CD8-positive, alpha-beta memory T cell (primary cell): ENCODE measurements at places on chromosomes 2 and 18. TPM values are rescaled to one million over a fixed set of nuclear protein-coding genes. Genes with fewer than 3 reads are reported as not detected.
A peak's percentile ranks its signal among the peaks of the same experiment; 100 is the strongest.

The BARD1 gene
- polyA plus RNA-seq: 7.2 TPM

- no peaks in the 10 kb centered on the region for H3K4me1 ChIP-seq
- no peak overlapping the region for H3K4me3 ChIP-seq
- H3K27ac ChIP-seq: no peak overlapping the region
- peaks cover 16% of the 10 kb centered on the region for H3K36me3 ChIP-seq
Measured at GRCh38 chr2:151475071-151475470, 65.4 kb downstream of the RIF1 start.

GRCh38 chr18:4394700-4395099 is 60.4 kb downstream of the DLGAP1 start:
- H3K4me1 ChIP-seq: no peaks in the 10 kb centered on the region
- DNase-seq: no peak
- no peak overlapping the region for H3K4me3 ChIP-seq
- H3K27me3 ChIP-seq: no peaks in the 10 kb centered on the region
- H3K36me3 ChIP-seq: no peaks in the 10 kb centered on the region

DNA sequence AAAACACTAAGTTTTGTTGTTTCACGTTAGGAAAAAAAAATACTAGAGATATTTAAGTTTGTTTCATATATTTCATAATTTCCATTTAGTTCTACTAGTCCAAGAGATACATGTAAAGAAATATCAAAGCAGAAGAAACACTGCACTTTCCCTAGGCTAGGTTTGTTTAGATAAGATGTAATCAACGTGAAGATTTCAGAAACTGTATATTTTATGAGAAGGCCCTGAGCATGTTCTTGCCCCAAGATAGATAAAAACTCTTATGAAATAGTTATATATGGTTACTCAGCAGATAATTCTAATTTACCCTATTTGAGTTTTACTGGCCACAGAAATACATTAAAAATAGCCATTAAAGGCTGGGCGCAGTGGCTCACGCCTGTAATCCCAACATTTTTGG is 143.6 kb upstream of the CBLN2 start:
- no peak overlapping the region for H3K4me3 ChIP-seq
- H3K4me1 ChIP-seq: no peaks in the 10 kb centered on the region
- H3K27ac ChIP-seq: no peak overlapping the region
- H3K27me3 ChIP-seq: no peaks in the 10 kb centered on the region
- DNase-seq: no peak

The OTOS gene
- not detected for polyA plus RNA-seq

DNA sequence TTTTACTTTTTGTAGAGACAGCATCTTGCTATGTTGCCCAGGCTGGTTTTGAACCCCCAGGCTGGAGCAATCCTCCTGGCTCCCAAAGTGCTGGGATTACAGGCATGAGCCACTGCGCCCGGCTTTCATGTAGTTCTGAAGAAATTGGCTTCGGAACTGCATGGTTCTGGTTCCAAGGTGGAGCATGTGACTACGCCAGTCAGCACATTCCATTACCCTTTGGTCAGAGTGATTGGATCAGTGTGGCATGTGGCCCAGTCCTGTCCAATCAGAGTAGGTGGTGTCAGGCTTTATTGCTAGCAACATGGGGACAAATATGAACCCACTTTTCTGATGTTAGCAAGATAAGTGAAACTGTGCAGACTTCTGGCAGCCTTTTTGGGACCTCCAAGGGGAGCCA is 16.3 kb upstream of the ATOH8 start:
- H3K36me3 ChIP-seq: no peaks in the 10 kb centered on the region
- H3K4me3 ChIP-seq: no peak overlapping the region
- H3K4me1 ChIP-seq: no peaks in the 10 kb centered on the region
- DNase-seq: no peak
- no peaks in the 10 kb centered on the region for H3K27me3 ChIP-seq

DNA sequence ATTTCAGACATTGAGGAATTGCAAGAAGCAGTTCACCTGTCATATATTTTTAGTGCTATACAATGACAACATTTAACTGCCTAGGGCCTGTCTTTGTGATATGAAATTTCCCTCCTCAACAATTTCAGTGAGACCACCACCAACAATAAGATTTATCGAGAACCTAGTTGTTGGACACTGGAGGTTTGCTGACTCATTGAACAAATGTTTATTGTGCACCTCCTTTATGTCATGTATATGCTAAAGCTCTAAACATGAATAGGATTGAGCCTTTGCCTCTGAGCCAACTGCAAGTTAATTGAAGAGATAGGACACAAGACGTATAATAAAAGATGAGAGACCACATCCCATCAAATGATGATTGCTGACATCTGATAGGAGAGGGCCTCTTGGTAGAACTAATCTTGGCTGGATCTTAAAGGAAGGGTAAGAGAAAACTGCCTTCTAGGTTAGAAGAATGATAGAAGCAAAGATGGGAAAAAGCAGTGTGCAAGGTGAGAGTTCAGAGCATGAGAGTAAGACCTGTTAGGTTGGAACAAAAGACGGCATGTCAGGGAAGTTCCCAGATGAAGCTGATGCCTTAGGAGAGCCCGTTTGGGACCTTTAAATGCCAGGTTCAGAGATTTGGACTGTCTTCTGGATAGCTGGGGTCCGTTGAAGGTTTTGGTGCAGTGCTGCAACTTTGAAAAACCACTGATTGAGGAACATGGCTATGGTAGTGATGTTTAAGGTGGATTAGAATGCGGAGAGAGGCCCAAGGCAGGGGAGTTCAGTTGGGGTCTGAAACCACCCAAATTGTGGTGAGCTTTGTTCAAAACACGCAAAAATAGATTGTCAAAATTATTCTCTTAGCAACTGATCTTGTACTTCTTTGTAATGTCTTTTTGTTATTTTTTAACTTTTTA is 133.0 kb upstream of the EML6 start:
- DNase-seq: no peak
- H3K27ac ChIP-seq: no peak overlapping the region
- peak overlapping the region; percentile 26 for H3K4me3 ChIP-seq
- H3K36me3 ChIP-seq: no peaks in the 10 kb centered on the region
- H3K27me3 ChIP-seq: no peaks in the 10 kb centered on the region

The AMER3 gene
- polyA plus RNA-seq: not detected

- no peaks in the 10 kb centered on the region for H3K27me3 ChIP-seq
- no peak for DNase-seq
- H3K36me3 ChIP-seq: no peaks in the 10 kb centered on the region
- no peak overlapping the region for H3K4me3 ChIP-seq
- no peak overlapping the region for H3K27ac ChIP-seq
Measured at GRCh38 chr2:28442328-28442727, 49.7 kb downstream of the FOSL2 start.

DNA sequence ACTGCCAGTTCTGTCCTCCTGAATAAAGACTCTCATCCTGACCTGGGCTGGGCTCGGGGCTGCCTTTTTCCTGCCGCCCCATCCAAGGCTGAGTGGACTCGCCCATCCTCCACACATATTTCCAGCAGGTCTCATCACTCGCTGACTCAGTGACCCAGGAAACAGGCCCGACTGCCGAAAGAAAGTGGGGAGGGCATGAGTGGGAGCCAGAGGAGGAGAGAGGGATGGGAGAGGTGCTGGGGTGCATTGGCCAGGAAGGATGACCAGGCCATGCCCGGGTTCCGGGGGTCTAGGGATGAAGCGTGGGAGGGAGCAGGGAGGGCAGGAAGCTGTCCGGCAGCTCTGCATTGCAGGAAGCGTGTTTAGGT is 66.7 kb downstream of the TWIST2 start:
- no peak overlapping the region for H3K4me3 ChIP-seq
- H3K4me1 ChIP-seq: no peaks in the 10 kb centered on the region
- H3K36me3 ChIP-seq: no peaks in the 10 kb centered on the region
- H3K27ac ChIP-seq: no peak overlapping the region
- DNase-seq: peak; percentile 41

The KCTD1 gene
- 0.22 TPM for polyA plus RNA-seq

GRCh38 chr18:57595347-57595746 is 8.8 kb upstream of the FECH start:
- H3K27me3 ChIP-seq: no peaks in the 10 kb centered on the region
- no peak for DNase-seq
- no peak overlapping the region for H3K27ac ChIP-seq
- no peaks in the 10 kb centered on the region for H3K4me1 ChIP-seq

The MEIS1 gene
- polyA plus RNA-seq: not detected

DNA sequence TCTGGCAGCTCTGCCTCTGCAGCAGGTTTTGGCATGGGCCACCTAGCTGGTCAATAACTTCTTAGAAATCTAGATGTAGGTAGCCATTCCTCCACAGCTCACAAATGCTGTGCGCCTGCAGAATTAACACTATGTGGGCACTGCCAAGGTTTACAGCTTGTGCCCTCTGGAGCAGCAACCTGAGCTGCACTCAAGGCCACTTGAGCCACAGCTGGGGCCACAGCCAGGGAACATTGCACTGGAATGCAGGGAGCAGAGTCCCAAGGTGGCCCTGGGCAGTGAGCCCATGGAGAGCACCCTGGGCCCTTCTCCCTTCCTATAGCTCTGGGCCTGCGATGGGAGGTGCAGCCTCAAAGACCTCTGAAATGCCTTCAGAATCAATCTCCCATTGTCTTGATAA is 365.3 kb downstream of the SATB2 start:
- no peak overlapping the region for H3K4me3 ChIP-seq
- no peak overlapping the region for H3K27ac ChIP-seq
- no peaks in the 10 kb centered on the region for H3K4me1 ChIP-seq
- no peaks in the 10 kb centered on the region for H3K27me3 ChIP-seq
- DNase-seq: no peak
- no peaks in the 10 kb centered on the region for H3K36me3 ChIP-seq

- H3K27ac ChIP-seq: no peak overlapping the region
- no peak overlapping the region for H3K4me3 ChIP-seq
- H3K27me3 ChIP-seq: no peaks in the 10 kb centered on the region
- H3K4me1 ChIP-seq: no peaks in the 10 kb centered on the region
- no peak for DNase-seq
Measured at GRCh38 chr18:58977223-58977622, 112.5 kb downstream of the ZNF532 start.

The CNGA3 gene
- polyA plus RNA-seq: not detected

DNA sequence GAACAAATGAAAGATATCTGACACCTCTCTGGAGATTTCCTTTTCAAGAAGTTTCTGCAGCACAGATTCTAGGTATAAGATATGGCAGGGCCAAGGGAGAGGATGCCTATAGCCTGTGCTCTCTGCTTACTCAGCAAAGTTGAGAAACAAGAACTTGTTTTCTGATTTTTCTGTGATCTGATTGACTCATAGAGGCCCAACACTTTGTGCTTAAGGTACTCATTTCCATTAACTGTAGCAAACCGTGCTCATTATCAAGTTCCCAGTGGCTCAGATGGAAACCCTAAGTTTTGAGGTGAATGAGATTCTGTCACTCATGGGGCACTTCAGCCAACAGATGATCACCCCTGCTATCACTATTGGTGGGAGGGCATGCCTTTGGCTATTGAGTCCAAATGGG is 124.3 kb downstream of the SP100 start:
- no peak overlapping the region for H3K27ac ChIP-seq
- no peak overlapping the region for H3K4me3 ChIP-seq
- H3K36me3 ChIP-seq: peaks cover 15% of the 10 kb centered on the region
- no peak for DNase-seq
- H3K27me3 ChIP-seq: no peaks in the 10 kb centered on the region

The C2orf78 gene
- polyA plus RNA-seq: not detected

DNA sequence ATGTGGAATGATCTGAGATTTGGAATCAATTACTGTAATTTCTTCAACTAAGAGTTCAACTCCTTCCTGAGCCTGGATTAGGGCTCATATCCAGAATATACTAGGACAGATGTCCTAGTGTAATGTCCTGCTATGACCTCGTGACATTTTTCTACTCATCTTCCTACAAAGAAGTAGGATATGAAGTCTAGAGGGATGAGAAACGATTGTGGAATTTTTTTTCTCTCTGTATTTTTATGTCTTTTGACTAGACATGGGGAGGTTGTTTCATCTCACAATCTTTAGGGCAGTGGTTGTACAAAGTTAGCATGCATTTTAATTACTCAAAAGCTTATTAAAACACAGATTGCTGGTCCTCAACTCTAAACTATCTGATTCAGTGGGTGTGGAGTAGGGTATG is 203.0 kb downstream of the PARD3B start:
- no peak overlapping the region for H3K4me3 ChIP-seq
- H3K36me3 ChIP-seq: no peaks in the 10 kb centered on the region
- H3K27me3 ChIP-seq: no peaks in the 10 kb centered on the region
- H3K27ac ChIP-seq: no peak overlapping the region

- peaks cover 7% of the 10 kb centered on the region for H3K27me3 ChIP-seq
- H3K4me3 ChIP-seq: no peak overlapping the region
- no peak overlapping the region for H3K27ac ChIP-seq
- H3K4me1 ChIP-seq: no peaks in the 10 kb centered on the region
- no peaks in the 10 kb centered on the region for H3K36me3 ChIP-seq
Measured at GRCh38 chr2:26685989-26686839, 6.3 kb upstream of the KCNK3 start.
